CD4-positive, alpha-beta T cell treated with Interleukin-1 beta for 1 hour (primary cell): ENCODE measurements at places on chromosomes 5 and 9.

GRCh38 chr9:136996361-136997292 is at the start of gene CLIC3:
CLIC3 (minus strand) TSS chr9:136996568; CDS start chr9:136996543, 25 bp downstream.
- DNase-seq = peak; percentile 63

GRCh38 chr5:116613445-116613844 is 38.8 kb upstream of the SEMA6A start:
- DNase-seq = no peak

GRCh38 chr5:1637639-1638481 is 114.1 kb upstream of the LPCAT1 start:
- DNase-seq = no peak

DNA sequence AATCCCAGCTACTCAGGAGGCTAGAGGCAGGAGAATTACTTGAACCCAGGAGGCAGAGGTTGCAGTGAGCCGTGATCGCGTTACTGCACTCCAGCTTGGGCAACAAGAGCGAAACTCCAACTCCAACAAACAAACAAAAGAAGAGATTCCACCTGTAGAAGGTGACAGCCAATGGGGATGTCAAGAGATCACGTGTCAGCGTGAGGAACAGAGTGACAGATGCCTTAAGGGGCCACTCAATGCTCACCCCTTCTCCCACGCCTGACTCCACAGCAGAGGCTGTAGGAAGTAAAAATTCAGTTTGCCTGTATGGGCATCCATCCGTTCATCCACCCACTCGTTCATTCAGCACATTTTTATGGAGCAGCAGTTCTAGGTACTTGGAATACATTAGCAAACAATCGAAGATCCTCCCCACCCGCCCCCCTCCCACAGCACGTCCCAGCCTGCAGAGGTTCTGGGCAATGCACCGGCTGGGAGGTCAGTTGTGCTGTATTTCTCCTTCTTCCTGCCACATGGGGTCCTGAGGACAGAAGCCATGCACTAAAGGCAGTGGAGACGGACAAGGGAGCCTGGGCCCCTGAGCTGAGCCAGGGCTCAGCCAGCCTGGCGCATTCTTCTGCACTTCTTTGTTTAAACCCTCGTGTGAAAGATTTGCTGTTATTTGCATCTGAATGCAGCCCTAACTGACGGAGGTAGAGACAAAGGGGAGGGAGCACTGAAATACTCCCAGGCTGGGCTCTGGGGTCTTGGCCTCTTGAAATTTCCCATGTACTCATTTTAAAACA is 11.3 kb upstream of the RNF130 start:
- no peak for DNase-seq

DNA sequence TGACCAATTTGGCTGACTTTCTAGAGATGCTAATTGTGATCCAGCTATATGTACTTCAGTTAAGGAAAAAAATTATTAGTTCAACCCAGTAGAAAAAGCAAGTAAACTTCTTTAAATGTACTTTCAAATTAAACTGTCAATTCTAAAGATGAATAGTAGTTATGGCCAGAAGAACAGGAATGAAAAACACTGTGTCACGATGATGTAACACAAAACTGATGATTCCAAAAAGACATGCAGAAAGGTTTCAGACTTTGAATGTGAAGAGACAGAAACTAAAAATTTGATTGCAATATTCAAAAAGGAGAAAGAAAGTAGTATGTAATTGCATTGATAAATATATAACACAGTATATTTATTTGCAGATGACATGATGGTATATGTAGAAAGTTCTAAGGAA is 127.3 kb upstream of the NR4A3 start:
- DNase-seq = no peak

- DNase-seq = no peak
These were observed 204.9 kb downstream of the CHSY3 start for GRCh38 chr5:130109152-130109551.

GRCh38 chr9:94881023-94881422 is 154.5 kb downstream of the AOPEP start:
- DNase-seq = no peak

GRCh38 chr9:70076678-70077077 is 33.0 kb downstream of the MAMDC2 start:
- no peak for DNase-seq

- no peak for DNase-seq
These were observed 223.3 kb downstream of the SLF1 start for GRCh38 chr5:94841598-94842322.

GRCh38 chr9:98327249-98327561 is 71.8 kb upstream of the TBC1D2 start:
- DNase-seq = no peak
